ENCODE measurements at places on chromosomes 2 and 18.

DNA sequence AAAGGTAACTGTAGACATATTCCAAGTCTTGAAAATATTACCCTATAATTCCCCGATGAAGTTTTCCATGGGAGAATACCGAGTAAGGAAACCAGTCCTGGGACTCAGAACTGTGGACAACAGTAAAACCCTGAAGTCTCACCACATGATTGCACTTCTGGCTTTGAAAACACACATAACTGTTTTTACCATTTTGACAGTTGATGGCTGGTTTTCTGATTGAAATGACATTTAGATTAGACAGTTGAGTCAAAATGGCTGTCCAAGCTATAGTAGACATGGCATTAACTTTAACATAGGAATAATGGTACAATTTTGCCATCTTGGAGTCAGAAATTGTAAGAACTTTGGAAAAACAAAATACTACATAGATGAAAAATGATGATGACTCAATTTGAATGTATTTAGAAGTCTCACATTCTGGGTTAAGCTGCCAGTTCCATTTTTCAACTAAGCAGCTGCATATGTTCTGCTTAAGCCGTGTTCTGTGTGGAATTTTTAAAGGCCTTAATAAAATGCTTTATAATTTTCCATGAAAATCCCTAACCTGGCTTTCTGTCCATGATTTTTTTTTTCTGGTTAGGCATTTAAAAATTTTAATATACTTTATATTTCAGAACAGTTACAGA, 38.3 kb upstream of the WIPF1 start:
- peak; percentile 72 for DNase-seq

GRCh38 chr2:217978536-217979150, 24.2 kb downstream of the TNS1 start:
- peak; percentile 32 for DNase-seq

DNA sequence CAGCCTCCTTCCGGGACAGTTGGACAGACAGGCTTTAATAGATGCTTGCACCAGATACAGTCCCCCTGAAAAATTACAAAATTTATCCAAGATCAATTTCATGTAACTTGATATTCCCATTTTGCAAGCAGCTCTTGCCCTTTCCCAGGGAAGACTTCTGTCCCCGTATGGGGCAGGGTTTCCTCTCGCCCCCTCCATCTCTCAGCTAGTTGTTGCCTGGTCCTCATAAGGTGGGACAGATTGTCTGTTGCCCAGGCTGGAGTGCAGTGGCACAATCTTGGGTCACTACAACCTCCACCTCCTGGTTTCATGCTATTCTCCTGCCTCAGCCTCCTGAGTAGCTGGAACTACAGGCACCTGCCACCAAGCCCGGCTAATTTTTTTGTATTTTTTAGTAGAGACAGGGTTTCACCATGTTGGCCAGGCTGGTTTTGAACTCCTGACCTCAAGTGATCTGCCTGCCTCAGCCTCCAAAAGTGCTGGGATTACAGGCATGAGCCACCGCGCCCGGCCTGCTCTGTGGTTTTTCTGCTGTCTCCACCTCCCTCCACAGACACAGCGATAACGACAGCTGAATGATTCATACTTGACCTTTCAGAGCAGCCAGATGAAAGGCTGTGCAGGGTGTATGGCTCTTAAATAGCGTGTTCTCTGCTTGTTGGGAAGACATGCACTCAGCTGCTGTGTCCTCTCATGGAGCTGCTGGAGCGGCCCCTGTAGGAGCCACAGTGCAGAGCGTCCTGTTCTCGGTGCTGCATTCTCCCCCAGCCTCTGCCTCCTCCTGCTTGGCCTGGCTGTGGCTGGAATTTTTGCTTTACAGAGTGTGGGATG, 61.4 kb downstream of the TTC39C start:
- DNase-seq, result peak; percentile 94

- peak; percentile 90 for DNase-seq
Measured at GRCh38 chr2:146982393-146982846, 862.4 kb upstream of the ACVR2A start.

GRCh38 chr2:176647325-176648165, 378.3 kb downstream of the MTX2 start:
- no peak for DNase-seq

DNA sequence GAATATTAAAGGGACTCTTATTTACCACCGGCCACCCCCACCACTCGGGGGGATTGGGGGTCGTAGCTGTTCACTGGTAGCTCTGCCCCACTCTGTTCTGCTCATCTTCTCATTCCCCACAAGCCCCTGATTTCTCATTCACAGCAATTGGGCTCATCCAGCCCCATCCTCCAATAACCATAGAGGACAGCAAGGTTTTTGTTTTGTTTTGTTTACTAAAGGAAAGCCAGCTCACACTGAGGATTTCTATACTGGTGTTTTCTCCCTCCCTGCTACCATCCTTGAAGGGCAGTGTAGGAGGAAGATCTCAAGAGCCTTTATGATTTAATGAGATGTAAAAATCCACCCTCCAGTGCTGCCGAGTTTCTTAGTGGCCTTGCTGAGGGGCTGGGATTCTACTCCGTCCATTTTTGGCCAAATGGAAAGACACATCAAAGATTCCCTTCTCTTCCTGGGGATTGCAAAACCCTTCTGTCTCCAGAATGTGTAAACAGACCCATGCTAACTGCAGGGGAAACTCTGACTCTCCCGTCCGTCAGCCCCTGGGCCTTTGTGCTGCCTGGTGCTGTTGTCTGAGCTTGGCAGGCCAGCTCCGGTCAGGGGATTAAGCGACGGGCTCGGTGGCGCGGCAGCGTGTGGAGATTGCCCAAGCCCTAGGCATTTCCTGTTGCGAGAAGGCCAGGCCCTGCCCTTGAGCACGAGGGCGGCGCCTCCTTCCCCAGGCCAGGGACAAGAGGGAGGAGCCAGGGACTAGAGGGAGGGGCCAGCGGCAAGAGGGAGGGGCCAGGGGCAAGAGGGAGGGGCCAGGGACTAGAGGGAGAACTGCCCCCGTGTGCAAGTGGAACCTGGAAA, 165.0 kb downstream of the ANTXR1 start:
- DNase-seq, result peak; percentile 77

GRCh38 chr2:214503568-214503967, 92.7 kb downstream of the VWC2L start:
- no peak for DNase-seq

DNA sequence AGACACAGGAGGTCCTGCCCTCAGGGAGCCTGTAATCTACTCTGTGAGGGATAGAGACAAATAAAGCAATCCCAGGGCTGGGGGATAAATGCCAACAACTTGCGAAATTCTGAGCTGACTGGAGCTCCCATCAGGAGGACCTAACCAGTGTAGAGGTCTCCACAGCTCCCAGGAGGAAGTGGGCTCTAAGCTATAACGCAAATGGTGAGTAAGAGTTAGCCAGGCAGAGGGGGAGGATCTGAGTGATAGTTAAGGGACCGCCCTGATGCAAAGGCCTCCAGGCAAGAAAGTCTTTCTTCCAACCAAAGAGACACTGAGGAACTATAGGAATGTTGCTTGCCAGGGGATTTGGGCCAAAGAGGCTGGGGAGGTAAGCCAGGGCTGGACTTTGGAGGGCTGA, 16.0 kb upstream of the ZNF532 start:
- peak; percentile 76 for DNase-seq

DNA sequence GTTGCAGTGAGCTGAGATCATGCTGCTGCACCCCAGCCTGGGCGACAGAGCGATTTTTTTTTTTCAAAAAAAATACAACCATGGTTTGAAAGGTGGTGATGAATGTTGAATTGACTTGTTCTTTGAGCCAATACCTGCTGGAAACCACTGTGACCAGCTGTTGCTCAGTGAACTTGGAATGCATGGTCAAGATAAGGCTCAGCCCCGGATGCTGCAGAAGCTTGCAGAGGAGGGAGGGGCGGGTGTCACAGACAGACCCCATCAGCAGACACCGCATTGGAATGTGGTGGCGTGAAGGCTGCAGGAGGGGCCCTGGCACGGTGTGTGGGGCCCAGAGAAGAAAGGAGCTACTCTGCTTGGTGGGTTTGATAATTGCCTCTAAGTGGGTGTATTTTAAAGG, 91.6 kb downstream of the ITGB1BP1 start:
- DNase-seq, result peak; percentile 22

DNA sequence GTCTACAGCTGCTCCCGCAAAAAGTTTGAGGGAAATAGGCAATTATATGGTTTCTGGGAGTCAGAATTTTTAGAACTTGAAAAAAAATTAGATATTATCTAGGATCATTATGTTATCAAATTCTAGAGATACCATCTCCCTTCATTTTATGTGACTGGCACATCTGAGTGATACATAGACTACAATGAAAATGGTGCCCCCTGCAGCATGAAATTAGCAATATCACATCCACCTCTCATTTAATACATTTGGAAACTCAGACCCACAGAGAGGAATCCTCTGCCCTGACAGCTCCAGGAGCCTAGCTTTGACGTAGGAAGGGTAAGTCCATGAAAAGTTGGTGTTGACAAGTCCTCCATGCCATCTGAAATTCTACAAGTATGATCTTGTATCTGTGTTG, 381.6 kb downstream of the SUCLG1 start:
- peak; percentile 19 for DNase-seq

DNA sequence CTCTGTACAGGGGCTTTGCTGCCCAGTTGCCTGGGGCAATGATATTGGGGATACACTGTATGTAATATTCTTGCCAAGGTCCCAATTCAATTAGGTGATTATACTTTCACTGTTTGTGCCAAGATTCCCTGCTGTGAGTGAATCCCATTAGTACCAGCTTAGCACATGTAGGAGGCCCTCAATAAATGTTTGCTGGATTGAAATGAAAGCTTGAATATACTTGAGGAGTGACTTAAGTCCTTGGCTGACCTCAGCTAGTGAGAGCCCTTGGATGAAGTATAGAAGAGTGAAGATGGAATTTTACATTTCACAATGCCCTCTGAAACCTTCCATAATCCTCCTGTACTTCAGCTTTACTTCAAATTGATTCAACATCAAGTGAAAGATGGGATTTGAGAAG, 102.9 kb downstream of the GATA6 start:
- DNase-seq, result no peak

GRCh38 chr2:24050041-24050979, 769 bp downstream of the FKBP1B start:
- no peak for DNase-seq
